Stimulated activated CD4-positive, alpha-beta T cell treated with anti-CD3 and anti-CD28 coated beads, Interleukin-1b, Interleukin-23, amount 100 ng/mL, for 48 hours (primary cell): ENCODE measurements at places on chromosomes 5 and 9.

- no peak for DNase-seq
Measured at GRCh38 chr5:115548683-115549082, 4.1 kb upstream of the FEM1C start.

DNA sequence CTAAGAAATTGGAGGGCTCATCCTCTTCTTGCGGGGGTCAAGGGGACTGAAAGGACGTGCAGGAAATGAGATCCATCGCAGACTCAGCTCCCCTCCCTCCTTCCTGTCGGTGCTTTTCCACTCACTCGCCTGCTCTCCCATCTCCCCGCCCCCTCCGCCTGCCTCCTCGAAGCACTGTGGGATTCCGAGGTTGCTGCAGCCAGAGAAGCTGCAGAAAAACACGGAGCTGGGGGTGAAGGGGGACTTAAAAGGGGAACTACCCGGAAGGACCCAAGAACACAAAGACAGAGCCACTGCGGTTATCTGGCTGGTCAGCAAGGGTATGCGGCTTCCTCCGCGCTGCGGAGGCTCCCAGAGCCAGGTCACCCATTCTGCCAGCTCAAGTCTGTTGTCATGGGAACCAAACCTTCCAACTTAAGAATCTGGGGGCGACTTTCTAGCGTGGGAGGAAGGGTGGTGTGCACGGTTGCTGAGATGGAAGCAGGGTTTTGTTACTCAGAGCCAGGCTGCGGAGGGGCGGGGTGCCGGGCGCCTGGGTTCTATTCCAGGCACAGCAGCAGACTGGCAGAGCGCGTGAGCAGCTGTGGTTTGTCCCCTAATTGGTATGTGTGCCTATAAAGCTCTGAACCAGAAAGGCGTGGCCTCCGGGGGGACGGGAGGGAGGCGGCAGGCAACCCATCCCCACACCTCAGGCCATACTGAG, 24.9 kb downstream of the PCDHGC5 start:
- peak; percentile 79 for DNase-seq

DNA sequence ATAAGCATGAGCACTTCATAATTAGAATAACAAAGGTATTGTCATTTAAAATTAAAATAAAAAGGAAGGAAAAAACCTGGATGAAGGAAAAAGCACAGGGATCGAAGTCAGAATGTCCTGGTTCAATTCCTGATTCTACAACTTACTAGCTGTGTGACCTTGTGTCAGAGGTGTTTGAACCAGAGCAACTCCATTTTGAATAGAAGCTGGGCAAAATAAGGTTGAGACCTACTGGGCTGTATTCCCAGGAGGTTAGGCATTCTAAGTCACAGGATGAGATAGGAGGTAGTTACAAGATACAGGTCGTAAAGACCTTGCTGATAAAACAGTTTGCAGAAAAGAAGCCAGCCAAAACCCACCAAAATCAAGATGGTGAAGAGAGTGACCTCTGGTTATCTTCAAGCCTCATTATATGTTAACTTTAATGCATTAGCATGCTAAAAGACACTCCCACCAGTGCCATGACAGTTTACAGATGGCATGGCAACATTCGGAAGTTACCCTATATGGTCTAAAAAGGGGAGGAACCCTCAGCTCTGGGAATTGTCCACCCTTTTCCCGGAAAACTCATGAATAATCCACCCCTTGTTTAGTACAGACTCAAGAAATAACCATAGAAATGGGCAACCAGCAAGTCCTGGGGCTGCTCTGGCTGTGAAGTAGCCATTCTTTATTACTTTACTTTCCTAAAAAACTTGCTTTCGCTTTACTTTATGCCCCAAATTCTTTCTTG, 412.7 kb downstream of the PIK3R1 start:
- DNase-seq, result no peak

DNA sequence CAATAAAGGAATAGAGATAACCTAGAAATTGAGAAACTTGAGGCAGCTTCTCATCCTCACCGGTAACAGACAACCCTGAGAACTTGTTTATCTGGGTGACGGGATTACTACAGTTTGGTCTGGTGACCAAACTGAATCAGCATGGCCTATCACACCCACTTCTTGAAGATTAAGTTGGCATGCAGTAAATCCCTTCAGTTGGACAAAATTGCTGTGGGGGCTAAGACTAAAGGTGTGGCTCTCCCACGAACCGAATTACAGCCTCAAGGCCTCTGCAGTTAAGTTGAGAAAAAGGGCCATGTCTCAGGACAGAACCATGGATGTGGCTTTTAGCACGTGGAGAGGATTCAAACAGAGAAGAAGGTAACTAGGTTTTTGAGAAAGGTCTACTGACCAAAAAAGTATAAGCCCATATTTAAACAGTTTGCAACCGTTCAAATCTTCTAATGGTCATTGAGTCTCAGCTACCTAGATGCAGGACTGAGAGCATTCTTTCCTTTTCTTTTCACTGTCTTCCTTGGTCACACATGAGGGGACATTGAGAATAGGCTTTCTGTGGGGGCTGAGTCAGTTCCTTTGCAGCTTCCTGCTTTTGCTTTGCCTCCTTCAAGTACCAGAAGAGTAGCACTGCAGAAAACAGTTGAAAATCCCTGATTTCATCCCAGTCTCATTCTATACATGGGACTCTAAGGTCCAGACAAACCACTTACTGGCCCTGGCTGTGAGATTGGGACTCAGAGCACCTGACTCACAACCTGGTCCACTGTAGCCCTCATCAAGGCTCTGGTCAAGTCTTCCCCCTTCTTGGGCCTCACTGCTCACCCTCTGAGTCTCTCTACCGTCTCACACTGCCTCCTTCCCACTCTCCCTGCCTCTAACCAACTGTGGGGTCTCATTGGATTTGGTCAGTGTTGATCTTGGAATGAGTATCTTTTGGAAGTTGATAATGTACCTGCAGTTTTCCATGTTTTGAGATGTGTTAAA, 30.9 kb downstream of the PDE6A start:
- DNase-seq, result no peak

- no peak for DNase-seq
Measured at GRCh38 chr5:97657239-97657638, 474.2 kb upstream of the RIOK2 start.

DNA sequence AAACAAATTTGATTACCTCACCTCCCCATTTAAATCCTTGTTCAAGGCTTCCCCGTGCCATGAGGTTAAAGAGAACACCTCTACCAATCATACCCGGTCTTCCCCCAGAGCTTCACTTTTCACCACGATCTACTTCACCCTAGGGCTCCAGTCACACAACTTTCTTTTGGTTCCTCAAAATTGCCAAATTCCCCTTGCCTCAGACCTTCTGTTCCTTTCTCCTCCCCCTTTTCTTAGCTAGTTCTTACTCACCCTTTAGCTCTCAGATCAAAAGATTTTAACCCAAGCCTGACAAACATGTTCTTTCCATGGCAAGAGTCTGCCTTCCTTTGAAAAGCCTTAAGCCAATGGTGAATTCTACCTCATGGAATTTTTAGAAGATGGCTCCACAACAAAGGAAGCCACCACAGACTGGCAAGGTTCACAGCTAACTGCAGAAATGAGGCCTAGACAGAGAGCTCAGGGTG, 56.7 kb downstream of the MAPKAP1 start:
- DNase-seq, result peak; percentile 34

GRCh38 chr9:114606597-114607207, 4.4 kb upstream of the TMEM268 start:
- DNase-seq, result no peak

DNA sequence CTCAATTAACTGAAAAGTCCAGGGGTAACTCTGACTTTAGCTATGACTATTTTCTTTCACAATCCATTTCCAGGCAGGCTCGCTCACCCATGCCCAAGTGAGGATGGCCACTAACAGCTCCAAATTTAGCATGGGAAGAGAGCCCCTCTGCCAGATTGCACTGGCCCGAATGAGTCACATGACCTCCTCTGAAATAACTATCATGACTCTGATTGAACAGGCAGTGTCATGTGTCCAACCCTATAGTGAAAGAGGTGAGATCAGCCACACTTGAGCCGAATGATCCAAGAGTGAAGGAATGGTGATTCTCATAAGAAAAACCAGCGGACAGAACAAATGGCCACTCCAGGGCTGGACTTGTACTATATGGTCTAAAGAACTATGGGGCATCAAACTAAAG, 242.3 kb downstream of the NSG2 start:
- no peak for DNase-seq

DNA sequence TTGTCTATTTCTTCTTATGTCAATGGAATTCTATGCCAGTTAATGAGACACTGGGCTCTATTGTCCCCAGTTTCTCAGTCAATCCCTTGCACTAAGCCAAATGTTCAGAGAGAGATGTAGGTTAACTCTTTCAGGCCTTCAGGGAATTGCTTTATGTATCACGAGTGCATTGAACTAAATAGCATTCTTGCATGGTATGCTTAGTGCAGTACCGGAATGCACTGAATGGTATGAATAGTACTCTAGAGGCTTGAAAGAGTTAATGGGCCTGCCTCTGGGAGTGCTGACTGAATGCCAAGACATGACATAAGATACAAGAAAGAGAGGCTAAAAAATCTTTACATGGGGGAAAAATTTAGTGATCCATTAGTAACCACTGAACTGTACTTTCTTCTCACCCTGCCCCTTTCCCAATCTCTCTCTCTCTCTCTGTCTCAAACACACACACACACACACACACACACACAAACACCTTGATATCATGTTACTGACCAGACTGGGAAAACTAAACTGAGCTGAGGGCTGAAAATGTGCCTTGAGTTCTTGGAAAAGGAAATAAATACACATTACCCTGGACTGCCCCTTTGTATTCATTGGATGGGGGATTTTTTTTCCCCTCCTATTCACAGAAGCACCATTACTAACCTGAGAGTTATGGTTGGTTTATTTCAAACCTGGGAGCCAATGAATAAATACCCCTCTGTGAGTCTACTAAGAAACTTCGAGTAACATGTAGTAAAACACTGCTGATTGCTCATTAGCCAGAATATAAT, 35.4 kb upstream of the TMC1 start:
- no peak for DNase-seq

GRCh38 chr5:154521756-154522155, 43.7 kb upstream of the HAND1 start:
- no peak for DNase-seq

GRCh38 chr9:128144239-128145181, 4.7 kb upstream of the LCN2 start:
- no peak for DNase-seq

DNA sequence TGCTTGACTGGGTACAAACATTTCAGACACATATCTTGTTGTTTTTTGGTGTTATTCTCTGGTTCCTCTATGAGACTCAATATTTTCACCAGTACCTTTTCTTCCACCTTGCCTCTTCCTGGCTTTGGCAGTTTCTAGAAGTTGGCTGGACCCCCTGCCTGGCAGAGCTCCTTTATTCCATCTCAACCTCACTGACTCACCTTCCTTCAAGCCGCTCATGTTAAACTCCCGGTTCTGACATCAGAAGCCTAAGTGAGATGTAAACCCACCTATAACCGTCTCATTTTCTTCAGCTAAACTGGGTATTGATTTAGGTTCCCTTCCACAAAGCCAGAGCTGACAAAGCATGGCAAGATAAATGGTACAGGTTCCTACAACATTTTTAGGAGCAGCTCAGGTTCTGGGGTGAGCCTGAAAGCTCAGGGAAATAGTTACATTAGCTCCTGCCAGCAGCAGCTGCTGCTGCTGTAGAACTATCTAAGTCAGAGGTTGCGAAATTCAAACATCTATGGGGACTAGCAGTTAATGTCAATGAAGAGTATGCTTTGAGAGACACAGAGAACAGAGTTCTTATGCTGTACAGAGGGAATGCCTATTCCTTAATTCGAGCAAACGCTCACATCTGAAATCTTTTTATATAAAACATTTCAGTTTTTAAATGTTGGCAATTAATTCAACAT, 197.1 kb upstream of the NR3C1 start:
- no peak for DNase-seq

DNA sequence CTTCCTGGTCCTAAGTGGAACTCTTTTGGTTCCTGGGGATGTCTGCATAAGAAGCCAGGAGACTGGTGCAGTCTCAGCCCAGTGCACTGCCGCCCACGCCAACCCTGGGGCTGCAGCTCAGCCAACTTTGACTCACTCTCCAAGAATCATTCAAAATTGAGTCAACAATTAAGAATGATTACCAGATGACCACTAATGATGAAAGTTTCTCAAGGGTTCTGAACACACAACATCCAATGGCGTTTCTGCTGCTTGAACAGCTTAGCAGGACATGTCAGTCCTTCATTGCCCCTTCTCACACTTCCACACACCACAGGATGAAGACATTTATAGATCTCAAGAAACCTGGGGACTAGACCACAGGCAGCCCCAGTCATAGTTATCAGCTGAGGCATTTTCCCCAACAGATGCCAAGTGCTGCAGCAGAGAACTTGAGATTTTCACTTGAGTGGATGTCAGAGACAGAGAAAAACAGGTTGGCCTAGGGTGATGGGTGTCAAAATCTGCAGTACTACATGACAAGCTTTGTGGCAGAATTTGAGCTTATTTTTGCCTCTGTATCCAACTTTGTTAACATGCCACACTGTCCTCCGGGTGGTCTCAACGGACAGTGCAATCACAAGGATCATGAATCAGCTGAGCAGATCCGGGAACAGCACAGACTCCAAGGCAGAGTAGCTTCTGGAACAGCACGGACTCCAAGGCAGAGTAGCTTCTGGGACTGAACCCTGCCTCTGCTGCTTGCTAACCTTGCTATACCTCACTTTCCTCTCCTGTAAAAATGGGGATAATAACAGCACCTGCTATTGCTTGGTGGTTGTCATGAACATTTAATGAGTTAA, 356.1 kb downstream of the SPOCK1 start:
- DNase-seq, result no peak

- no peak for DNase-seq
Measured at GRCh38 chr9:138102246-138103051, 224.9 kb downstream of the CACNA1B start.

DNA sequence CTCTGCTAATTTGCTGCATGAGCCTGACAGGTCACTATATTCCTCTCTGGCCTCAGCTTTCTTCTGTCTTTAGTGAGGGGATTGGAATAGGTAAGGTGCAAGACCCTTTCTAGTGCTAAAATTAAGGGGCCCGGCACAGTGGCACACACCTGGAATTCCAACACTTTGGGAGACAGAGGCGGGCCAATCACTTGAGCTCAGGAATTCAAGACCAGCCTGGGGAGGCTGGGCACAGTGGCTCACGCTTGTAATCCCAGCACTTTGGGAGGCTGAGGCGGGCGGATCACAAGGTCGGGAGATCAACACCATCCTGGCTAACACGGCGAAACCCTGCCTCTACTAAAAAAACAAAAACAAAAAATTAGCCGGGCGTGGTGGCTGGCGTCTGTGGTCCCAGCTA, 37.2 kb downstream of the EGR1 start:
- no peak for DNase-seq

DNA sequence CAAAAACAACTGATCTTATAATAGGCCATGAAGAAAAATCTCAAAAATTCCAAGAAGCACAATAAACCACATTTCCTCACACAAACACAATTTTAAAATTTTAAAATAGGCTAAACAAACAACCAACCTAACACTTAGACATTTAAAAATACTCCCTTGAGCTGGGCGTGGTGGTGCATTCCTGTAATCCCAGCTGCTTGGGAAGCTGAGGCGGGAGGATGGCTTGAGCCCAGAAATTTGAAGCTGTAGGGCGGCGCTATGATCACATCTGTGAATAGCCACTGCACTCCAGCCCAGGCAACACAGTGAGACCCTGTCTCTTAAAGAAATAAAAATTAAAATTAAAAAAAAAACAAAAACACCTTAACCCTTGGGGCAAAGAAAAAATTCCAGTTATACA, 36.9 kb upstream of the TESK1 start:
- DNase-seq, result no peak
